ENCODE measurements at places on chromosomes 7 and 10.
A peak's percentile ranks its signal among the peaks of the same experiment; 100 is the strongest.

- DNase-seq = peak; percentile 55
Observed at GRCh38 chr7:98733036-98733435, 116.0 kb downstream of the NPTX2 start.

GRCh38 chr10:3948843-3949242 is 163.8 kb upstream of the KLF6 start:
- peak; percentile 92 for DNase-seq

DNA sequence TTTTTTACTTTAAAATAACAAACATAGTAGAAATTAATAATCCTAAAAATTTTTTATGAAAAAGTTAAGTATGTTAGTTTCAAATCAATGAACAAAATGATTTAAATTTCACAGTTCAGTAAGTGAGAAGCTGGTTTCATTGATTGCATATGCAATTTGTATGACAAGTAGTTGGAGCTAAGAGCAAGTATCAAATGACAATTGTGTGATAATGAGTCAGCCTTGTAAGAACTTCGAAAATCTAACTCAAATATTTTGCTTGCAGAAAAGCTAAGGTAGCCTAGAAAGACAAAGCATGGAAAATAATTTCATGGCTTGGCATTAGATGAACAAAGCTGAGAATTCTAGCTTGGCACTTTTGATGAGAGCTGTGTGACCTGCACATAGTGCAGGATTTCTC is 111.5 kb downstream of the HDAC9 start:
- DNase-seq = no peak

- DNase-seq = no peak
Observed at GRCh38 chr7:46315891-46316290, 394.8 kb upstream of the IGFBP3 start.

DNA sequence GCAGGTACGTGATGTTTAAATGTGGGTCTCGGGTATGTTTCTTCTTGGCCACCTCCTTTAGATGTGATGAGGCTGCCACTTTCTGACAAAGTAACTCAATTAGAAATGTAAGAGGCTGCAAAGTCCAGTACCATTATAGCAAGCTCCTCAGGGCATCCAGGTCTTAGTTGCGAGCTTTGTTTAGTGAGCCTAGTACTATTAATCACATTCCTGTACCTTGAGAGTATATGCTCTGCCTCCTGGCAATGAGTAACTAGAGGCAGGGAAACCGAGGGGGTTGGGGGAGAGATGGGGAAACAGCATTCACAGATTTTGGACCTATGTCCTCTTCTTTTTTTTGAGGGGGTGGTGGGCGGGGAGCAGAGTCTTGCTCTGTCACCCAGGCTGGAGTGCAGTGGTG is 131.8 kb downstream of the GFRA1 start:
- DNase-seq = no peak

DNA sequence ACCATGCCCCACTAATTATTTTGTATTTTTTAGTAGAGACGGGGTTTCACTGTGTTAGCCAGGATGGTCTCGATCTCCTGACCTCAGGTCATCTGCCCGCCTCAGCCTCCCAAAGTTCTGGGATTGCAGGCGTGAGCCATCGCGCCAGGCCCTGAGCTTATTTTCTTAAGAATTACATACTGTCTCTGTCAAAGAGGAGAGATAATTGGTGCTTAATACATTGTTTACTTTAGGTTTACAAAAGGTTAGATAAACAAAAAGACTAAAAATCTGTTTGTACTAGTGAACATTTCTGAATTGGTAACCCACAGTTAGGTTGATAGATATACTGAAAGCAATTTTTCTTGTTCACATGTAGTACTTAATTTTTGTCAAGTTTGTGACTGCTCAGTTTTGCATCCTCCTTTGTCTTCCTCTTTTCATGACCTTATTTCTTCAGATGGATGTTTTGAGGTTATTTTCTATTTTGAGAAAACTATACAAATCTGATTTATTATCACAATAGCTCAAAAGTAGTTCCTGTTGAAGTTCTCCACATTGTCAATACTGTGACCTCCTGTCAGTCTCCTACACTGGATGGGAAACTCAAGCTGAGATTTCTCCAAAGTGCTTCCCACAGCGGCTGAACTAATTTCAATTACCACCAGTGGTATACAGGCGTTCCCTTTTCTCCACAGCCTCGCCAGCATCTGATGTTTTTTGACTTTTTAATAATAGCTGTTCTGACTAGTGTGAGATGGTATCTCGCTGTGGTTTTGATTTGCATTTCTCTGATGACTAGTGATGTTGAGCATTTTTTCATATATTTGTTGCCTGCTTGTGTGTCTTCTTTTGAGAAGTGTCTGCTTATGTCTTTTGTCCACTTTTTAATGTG is 22.5 kb downstream of the HHEX start:
- no peak for DNase-seq

All from DND-41 (cell line).